ENCODE measurements at places on chromosomes 11 and 22. TPM values are rescaled to one million over a fixed set of nuclear protein-coding genes. Genes with fewer than 3 reads are reported as not detected.

The ABCC8 gene
- total RNA-seq = 2.0 TPM

The TSPAN4 gene
- total RNA-seq = 87.0 TPM

DNA sequence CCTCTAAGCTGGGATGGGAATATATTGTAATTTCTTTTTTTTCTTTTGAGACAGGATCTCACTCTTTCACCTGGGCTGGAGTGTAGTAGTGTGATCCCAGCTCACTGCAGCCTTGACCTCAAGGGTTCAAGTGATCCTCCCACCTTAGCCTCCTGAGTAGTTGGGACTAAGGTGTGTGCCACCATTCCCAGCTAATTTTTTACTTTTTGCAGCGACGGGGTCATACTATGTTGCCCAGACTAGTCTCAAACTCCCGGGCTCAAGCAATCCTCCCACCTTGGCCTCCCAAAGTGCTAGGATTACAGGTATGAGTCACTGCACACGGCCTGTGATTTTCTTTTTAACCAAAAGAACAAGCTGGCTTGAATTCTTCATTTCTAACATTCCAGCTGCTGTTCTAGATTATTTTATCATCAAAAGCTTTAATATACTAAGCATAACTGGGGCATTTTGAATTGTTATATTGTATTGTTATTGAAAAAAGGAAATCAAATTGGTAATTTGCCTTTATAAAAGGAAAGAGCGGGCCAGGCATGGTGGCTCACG lies 26.8 kb upstream of the PPP2R1B start:
- DNase-seq = no peak

DNA sequence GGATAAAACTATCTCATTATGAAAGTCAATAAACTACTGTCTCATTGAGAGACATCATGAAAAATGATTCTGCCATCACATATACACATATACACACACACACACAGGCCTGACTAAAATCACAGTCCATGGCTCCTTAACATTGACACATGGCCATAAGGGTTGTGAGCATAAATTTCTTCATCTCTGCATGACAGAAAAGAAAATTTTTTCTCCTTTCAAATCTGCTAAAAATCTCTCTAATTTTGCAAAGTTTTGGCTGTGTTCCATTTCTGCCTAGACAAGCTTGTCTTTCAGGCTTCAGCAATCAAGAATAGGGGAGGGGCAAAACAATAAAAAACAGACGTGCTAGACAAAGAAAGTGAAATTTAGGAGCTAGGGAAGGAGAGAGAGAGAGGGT lies 324.5 kb downstream of the LRRC4C start:
- no peak for DNase-seq

DNA sequence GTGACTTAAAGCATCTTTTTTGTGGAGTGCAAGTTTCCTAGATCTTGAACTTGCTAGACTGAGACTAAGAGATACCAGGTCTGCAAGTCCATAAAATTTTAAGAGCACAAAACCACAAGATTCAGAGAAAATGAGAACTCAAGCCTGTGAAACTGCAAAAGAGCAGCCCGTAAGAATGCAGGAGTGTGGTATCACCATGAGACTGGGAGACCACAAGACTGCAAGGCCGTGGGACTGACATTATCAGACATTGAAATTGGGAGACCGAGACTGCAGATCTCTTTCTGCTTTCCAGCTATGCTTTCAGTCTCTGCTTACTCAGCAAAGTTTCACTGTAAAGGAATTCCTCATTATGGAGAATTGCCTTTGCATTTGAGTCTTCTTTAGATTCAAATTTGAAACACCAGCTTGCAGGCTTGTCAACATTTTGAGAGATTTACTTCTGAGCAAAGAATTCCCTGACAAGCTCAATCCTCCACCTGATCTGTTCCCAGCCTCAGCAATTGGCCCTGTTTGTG lies 621.2 kb downstream of the KCNA4 start:
- DNase-seq = no peak

DNA sequence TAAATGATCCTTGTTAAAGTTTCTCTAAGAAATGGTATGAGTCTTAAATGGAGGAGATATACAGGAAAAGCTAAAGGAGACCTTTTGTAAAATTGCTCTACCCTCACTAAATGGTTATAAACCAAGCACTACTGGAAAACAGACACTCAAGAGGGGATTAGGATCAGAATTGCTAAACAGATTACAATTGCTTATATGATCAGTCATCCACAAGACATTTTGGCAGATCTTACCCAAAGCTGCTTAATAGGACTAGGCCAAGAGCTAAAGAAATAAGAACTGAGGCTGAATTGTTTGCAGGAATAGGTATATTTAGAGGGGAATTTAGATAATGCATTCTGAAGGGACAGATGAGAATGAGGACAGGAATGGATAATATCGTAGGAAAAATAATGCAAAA lies 9.5 kb downstream of the HARBI1 start:
- DNase-seq = no peak

DNA sequence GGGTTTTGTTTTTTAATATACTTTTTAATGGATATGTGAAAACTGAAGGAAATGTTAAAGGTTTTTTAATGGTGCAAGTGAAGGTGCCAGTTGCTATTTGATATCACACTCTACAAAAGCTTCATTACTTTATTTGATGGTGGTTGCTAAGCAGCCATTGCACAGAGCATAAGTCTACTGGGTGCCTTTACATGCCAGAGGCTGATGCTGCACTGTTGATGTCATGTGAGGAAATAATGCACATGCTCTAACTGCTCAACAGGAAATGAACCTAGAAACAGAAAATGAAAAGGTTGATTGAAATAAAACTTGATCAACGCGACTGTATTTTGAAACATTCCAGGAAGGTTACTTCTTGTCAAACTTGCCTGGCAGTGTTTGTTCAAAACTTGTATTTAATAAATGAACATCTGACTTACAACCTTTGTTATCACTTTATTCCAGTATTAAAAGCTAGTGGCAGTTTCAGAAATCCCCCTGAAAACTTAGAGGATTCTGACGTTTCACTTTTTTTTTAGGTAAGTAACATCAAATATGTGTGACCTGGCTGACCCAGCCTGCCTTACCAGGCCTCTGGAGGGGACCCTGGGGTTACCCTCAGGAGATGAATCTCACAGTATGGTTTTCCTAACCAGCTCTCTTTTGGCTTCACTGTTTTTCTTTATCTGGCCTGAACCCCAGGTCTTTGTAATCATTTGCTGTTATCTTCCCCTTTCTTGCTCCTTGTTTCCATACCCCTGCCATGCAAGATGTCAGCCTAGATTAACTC lies 2.4 kb upstream of the ATP5MG start:
- DNase-seq = no peak

Measured in testis (tissue), 5 donors.